ENCODE measurements at places on chromosomes 7 and 10. TPM values are rescaled to one million over a fixed set of nuclear protein-coding genes. Genes with fewer than 3 reads are reported as not detected.

DNA sequence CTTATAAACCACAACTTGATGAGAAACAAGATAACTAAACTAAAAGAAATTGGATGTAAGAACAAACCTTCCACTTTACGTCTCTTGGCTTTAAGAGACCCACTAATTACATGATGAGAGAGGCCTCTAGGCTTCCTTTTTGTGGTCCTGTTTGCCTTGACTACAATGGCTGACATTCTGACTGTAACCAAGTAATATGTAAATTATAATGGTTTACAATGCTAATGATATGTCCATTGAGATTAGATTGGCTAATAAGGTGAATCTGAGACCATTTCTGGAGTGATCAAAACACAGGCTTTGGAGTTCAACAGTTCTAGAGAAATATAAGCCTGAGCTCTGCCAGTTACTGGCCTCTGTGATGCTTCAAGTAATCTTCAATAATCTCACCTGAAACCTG lies 39.4 kb upstream of the AGMO start:
- no peaks in the 10 kb centered on the region for H3K27me3 ChIP-seq
- H3K36me3 ChIP-seq = no peaks in the 10 kb centered on the region
- no peak for DNase-seq
- no peak overlapping the region for H3K27ac ChIP-seq

- no peak overlapping the region for H3K27ac ChIP-seq
- H3K4me3 ChIP-seq = no peak overlapping the region
Measured at GRCh38 chr7:13981070-13981469, 8.4 kb downstream of the ETV1 start.

DNA sequence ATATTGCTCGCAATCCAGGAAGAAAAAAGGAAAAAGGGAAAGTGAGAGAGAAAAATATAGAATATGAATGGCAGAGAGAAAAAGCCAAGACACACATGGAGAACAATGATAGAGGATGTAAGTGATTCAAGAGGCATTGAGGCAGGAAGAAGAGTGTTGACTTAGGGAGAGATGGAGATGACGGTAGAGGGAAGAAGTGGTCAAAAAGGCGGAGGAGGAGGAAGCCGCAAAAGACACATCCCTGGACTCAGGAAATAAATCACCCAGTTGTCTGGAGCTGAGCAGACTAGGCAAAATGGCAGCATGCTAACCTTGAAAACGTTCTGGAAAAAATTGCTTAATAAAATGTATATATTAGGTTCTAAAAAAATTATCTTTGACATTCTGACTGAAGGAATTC lies 17.7 kb upstream of the GPR37 start:
- no peaks in the 10 kb centered on the region for H3K4me1 ChIP-seq
- no peak overlapping the region for H3K27ac ChIP-seq
- H3K4me3 ChIP-seq = no peak overlapping the region
- H3K36me3 ChIP-seq = no peaks in the 10 kb centered on the region
- H3K27me3 ChIP-seq = no peaks in the 10 kb centered on the region
- no peak for DNase-seq

DNA sequence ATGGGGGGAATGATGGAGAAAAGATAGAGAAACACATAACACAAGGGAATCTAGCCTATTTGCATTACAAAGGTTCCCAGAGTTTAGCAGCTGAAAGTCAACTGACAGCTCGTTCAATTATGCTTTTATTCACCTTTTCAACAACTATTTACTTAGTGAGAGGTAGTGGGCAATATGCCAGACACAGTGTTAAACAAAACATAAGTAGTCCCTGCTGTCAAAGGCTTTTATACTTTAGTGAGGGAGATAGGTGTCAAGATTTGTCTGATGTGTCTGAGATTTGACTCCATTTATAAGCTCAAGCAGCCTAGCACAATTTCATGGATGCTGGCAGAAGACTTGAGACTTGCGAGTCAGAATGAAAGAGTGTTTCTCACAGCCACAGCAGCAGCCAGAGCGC lies 549.0 kb upstream of the VSTM2A start:
- H3K27me3 ChIP-seq = no peaks in the 10 kb centered on the region
- H3K4me1 ChIP-seq = no peaks in the 10 kb centered on the region
- H3K4me3 ChIP-seq = no peak overlapping the region

DNA sequence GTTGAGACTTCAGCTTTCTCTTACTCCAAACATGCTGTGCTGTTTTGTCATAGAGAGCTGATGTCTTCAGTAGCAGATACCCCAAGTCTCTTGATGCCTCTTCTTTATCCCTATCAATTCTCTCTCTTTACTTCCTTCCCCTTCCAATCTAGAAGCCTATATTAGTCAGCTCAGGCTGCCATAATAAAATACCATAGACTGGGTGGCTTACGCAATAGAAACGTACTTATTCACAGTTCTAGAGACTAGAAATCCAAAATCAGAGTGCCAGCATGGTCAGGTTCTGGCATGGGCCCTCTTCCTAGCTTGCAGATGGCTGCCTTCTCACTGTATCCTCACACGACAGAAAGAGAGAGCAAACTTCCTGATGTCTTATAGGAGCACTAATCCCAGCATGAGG lies 9.0 kb upstream of the GARS1 start:
- no peak for DNase-seq
- H3K36me3 ChIP-seq = peaks cover 54% of the 10 kb centered on the region
- no peaks in the 10 kb centered on the region for H3K4me1 ChIP-seq
- no peak overlapping the region for H3K4me3 ChIP-seq

DNA sequence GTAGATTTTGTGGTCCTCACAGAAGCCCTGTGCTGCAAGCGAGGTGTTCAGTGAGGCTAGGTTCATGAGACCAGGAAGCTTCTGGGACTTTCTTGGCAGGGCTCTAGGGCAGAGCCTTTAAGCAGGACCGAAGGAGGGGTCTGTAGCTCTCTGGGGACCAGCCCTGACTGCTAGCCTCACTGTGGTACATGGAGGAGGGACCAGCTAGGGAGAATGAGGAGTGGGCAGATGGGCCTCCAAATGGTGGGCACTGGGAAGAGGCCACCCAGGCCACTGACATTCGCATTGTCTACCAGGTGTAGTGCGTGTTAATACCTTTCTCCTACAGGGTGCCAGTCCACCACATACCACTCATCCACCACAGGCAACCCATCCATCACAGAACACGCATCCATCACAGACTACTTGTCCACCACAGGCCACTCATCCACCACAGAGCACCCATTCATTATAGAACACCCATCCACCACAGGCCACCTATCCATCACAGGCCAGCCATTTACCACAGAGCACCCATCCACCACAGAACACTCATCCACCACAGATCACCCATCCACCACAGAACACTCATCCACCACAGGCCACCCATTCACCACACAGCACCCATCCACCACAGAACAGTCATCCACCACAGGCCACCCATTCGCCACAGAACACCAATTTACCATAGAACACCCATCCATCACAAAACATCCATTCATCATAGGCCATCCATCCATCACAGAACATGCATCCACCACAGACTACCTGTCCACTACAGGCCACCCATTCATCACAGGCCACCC lies 31.6 kb upstream of the ZNF488 start:
- H3K36me3 ChIP-seq = no peaks in the 10 kb centered on the region
- no peaks in the 10 kb centered on the region for H3K4me1 ChIP-seq
- no peak overlapping the region for H3K27ac ChIP-seq
- no peak for DNase-seq
- H3K27me3 ChIP-seq = peaks cover 10% of the 10 kb centered on the region
- H3K4me3 ChIP-seq = no peak overlapping the region

DNA sequence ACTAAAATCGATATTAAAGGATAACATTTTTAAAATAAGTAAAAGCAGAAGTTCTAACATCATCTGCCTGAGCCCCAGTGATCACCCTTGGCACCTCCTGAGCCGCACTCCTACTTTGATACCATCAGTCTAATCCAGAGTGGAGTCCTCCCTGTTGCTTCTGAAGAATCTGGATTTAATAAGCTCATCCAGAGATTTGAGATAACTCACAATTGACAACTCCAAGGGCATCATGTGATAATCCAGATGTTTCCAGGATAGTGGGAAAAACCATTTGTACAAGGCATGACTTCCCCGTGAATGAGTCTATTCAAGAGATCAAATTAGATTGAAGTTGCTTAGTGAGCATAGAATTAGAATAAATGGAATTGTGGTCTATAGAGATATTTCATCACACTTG lies 475.8 kb upstream of the C7orf33 start:
- H3K27ac ChIP-seq = no peak overlapping the region
- H3K4me3 ChIP-seq = no peak overlapping the region
- no peaks in the 10 kb centered on the region for H3K36me3 ChIP-seq
- DNase-seq = no peak
- no peaks in the 10 kb centered on the region for H3K4me1 ChIP-seq

- H3K36me3 ChIP-seq = peaks cover 21% of the 10 kb centered on the region
- no peak overlapping the region for H3K4me3 ChIP-seq
- no peak for DNase-seq
- no peaks in the 10 kb centered on the region for H3K27me3 ChIP-seq
Measured at GRCh38 chr7:107622429-107622828, 38.2 kb upstream of the SLC26A4 start.

GRCh38 chr7:90660100-90660499 lies 64.0 kb downstream of the CDK14 start:
- H3K36me3 ChIP-seq = no peaks in the 10 kb centered on the region
- H3K27me3 ChIP-seq = no peaks in the 10 kb centered on the region
- H3K4me1 ChIP-seq = no peaks in the 10 kb centered on the region
- H3K27ac ChIP-seq = no peak overlapping the region
- H3K4me3 ChIP-seq = no peak overlapping the region

DNA sequence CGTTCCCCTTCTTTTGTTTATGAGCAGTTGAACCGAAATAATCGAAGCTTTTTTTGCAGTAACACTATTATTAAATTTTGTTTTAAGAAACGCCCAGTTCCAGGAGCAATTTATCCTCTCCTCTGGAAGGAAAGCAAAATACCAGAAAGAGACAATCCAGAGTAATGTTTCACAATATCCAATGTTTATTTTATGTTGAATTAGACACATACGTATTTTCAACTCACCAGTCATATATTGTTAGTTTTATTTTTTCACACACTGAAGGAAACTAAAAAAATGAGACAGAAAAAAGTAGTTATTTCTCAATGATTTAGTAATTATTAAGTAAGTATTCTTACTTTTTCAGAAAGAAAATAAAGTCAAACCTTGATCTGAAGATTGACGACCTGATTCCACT lies 85.1 kb downstream of the MYOF start:
- no peak overlapping the region for H3K27ac ChIP-seq
- no peaks in the 10 kb centered on the region for H3K27me3 ChIP-seq
- DNase-seq = no peak
- no peaks in the 10 kb centered on the region for H3K36me3 ChIP-seq
- peaks cover 6% of the 10 kb centered on the region for H3K4me1 ChIP-seq

DNA sequence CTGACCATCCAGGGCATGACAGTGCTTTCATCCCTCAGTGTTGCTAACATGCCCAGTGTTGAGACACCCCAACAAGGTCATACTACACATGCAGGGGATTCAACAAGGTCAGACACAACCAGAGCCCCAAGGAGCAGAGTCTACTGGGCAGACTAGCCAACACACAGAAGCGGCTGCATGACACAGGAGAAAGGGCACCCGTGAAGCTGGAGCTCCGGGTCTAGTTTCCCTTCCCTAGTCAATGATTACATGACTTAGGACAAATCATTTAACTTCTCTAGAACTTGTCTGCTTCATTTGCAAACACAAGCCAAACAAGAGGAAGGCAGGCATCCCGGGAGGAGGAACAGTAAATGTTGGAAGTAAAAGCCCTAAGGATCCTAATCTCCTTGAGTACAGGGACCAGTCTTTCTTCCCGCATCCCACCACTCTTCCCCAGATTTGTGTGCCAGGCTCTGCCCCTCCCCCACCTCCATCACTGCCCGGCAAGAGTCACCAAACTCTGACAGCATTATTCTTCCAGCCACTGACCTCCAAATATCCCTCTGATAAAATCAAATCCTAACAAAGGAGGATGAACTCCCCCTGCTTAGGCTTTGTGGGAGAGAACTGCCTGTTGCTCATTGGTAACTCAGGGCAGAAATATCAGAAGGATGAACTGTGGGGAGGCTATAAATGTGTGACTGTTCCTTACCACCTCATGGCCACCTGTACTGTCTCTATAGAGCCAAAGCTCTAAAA lies 104.3 kb downstream of the KCNMA1 start:
- H3K36me3 ChIP-seq = no peaks in the 10 kb centered on the region
- peaks cover 39% of the 10 kb centered on the region for H3K4me1 ChIP-seq
- H3K27me3 ChIP-seq = no peaks in the 10 kb centered on the region
- DNase-seq = no peak
- no peak overlapping the region for H3K27ac ChIP-seq
- no peak overlapping the region for H3K4me3 ChIP-seq

DNA sequence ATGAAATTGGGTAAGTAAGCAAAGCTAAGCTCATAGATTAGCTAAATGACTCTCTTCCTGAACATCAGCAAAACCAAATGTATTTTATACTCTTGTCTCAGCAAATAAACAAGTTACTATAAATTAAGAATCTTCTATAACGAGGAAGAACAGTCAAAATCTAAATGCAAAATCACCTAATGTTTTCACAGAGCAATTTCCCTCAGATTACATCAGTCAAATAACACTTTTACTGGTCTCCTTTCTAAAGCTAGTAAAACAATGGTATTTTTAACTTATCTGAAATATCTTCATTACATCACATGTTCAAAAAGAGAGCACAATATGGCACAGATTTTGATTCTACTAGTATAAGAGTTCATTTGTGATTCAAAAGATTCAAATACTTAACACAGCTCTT lies 16.5 kb upstream of the GPR22 start:
- H3K36me3 ChIP-seq = peaks cover under 1% of the 10 kb centered on the region
- H3K4me1 ChIP-seq = no peaks in the 10 kb centered on the region
- no peak for DNase-seq

GRCh38 chr7:91660734-91661356 lies 219.7 kb downstream of the MTERF1 start:
- no peak for DNase-seq
- H3K27me3 ChIP-seq = no peaks in the 10 kb centered on the region
- no peak overlapping the region for H3K4me3 ChIP-seq
- no peak overlapping the region for H3K27ac ChIP-seq

DNA sequence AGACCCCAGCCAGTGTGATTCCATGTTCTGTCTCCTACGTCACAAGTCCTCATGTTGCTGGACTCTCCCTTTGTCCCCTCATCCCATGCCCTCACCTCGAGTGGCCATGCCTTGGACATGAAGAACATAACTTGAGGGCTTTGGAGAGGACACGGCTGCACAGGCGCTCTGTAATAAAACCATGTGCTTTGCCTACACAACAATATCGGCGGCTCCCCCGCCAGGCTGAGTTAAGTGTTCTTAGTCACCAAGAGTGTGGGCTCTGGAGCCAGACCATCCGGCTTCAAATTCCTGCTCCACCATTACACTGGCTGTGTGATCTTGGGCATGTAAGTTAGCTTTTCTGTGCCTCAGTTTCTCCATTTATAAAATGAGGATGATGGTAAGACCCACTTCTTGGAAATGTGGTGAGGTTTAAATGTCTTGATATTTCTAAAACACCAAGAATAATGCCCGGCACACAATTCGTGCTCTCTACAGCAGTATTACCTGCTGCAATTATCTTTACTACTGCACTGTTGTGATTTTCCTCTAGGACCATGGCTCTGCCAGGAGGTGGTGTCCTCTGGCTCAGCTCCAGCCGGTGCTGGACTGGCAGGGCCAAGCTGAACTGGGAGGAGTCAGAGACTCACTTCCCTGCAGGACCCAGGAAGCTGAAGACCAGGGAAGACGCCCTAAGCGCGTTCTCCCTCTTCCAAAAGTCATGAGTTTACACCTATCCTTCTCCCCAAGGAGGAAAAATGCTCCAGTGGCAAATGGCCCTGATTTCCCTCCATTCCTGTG lies 15.7 kb downstream of the SLIT1 start:
- peak; percentile 82 for DNase-seq
- H3K27me3 ChIP-seq = no peaks in the 10 kb centered on the region
- peaks cover 7% of the 10 kb centered on the region for H3K4me1 ChIP-seq
- H3K27ac ChIP-seq = no peak overlapping the region
- H3K36me3 ChIP-seq = no peaks in the 10 kb centered on the region

NOM1 gene
- total RNA-seq = 117 TPM

AMPH gene
- total RNA-seq = not detected

CYP2C8 gene
- total RNA-seq = 3.5 TPM

C10orf105 gene
- not detected for total RNA-seq
